ENCODE measurements at places on chromosomes 12 and 14.

- no peak for DNase-seq
Measured at GRCh38 chr14:53444677-53445312, 291.7 kb upstream of the DDHD1 start.

DNA sequence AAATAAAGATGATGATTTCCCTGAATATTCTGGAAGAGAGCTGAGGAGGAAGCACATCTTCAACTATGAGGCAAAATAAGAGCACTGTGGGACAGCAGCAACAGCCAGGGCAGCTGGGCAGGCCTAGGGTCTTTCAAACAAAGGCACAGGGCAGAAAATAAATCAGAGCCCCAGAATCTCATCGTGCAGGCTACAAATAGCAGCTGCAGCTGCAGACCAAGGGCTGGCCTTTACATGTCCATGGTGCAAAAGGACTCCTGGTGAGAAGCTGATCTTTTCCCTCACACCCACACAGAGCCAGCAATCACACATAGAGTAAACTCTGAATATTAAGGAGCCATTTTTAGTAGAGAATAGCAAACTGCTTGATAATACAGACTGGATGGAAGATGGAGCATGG is 13.6 kb upstream of the MYBPC1 start:
- no peak for DNase-seq

- DNase-seq: no peak
Measured at GRCh38 chr12:133023566-133023965, 13.7 kb upstream of the ZNF84 start.

DNA sequence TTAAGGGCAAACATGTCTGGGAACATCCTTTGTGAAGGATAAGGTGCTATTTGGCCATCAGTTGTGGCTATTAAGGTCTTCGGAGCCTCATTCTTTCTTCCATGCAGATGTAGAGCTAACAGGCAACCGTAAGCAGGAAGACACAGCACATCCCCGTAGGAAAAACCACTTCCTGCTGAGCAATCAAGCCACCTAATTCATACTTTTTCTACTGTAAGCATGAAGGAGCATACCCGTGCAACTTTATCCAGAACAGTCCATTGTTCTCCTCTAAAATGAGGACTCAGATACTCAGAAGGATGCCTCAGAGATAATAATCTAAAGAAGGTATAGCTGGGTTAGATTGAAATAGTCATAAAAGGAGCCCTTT is 232.0 kb downstream of the PPM1H start:
- no peak for DNase-seq

DNA sequence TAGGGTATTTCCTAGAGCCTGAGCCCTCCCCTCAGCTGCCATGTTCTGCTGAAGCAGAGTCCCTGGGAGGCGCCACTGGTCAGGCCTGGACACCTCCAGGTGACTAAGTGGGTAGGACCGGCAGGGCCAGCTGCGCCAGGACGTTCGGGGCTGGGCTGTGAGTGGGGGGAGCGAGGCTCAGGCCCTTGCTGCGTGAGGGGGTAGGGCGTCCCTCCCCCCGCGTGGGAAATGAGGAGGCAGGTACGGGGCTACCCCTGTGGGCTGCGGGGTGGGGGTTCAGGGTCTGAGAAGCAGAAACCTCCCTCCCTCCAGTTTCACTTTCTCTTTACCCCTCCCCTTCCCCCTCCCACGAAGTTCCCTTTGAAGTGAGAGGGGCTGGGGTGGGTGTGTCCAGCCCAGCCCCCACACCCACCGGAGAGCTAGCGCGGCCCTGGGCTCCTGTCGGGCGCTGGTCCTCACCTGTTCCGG is 22.1 kb upstream of the KIF26A start:
- DNase-seq: no peak

- DNase-seq: no peak
Measured at GRCh38 chr14:38040411-38040810, 167.3 kb upstream of the SSTR1 start.

GRCh38 chr12:41361738-41362137 is 173.6 kb downstream of the PDZRN4 start:
- DNase-seq: no peak

DNA sequence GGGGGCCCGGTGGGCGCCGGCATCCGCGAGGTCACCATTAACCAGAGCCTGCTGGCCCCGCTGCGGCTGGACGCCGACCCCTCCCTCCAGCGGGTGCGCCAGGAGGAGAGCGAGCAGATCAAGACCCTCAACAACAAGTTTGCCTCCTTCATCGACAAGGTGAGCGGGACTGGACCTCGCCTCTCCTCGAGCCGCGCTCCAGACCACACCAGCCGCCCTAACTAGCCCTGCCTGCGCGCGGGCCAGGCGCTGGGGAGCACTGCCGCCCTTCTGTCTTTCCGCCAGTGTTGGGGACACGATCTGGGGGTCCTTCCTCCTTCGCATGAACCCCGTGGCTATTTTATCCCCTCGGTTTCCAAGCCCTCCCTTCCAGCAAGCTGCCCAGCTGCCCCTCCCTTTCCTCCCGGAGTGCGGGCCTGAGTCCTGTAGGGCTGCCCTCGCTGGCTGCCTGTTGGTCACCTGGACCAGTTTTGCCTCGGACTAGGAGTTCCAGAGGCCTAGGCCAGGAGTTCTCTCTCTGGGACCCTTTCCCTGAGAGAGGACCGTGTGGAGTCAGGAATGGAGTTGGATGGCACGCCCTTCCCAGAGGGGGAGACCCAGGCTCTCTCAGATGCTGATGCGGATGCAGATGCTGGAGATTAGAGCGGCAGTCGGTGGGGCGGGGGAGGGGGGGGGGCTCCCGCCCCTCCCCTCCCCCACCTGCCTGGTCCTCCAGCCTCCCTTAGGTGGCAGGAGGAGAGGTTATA is 592 bp downstream of the KRT7 start:
- DNase-seq: no peak

DNA sequence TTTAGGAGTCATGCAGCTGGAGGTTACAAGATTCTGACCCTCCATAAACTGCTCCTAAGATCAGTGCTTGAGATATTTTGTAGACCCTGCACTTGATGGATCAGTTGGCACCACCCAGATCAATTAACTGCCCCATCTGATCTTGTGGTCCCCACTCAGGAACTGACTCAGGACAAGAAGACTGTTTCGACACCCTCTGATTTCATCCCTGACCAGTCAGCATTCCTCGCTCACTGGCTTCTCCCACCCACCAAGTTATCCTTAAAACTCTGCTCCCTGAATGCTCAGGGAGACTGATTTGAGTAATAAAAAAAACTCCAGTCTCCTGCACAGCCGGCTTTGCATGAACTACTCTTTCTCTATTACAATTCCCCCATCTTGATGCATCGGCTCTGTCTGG is 360.2 kb downstream of the GALC start:
- no peak for DNase-seq

DNA sequence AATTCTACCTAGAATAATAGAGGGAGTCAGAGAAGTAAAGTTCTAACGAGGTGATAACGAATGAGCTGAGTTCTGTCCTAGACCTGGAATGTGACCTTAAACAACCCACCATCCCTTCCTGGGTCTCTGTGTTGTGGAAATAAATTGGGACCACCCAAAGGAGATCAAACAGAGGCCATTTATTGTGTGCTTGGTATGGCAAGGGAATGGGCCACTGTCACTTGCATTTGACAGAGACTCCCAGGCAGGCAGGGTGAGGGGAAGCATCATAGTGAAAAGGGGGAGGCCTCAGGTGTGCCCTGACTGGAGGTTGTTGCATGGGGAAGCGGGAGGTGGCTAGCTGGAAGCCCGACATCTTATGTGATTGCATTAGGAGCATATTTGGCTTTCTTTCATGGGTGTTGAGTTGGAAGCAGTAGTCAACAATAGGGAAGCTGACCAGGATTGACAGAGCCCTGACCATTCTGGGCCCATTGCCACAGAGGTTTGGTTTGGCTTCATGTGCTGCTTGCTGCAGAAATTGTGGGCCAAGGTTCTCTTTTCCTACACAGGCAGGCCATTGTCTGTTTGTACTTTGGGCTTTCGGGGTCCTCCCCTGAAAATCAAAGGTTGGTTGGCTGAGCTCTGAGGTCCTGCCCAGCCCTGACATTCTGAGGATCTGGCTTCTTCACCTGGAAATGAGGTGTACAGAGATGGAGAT is 17.6 kb upstream of the FAM181A start:
- DNase-seq: no peak

All from GOT3 (cell line).